ENCODE measurements at places on chromosomes 12 and 14.

DNA sequence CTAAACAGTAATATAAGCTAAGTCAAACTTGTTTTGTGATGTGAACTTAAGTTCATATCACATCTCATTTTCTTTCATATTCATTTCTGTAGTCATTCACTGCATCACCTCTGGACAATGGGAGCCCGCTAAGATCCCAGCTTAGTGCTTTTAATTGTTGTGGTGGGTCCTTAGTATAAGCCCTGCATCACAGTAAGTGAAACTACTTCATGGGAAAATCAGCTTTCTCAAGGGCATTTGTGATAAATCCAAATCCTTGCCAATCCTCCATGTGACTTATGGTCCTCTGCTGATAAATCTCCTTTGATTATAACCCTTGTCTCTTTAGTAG, 98.3 kb downstream of the PLEKHA5 start:
- no peak for DNase-seq

- DNase-seq = no peak
These were observed 40.6 kb upstream of the RBM19 start for GRCh38 chr12:114006482-114007425.

- DNase-seq = peak; percentile 72
These were observed 24.1 kb downstream of the CKAP4 start for GRCh38 chr12:106223485-106224354.

GRCh38 chr14:22932146-22932545, 3.0 kb upstream of the PRMT5 start:
- no peak for DNase-seq

DNA sequence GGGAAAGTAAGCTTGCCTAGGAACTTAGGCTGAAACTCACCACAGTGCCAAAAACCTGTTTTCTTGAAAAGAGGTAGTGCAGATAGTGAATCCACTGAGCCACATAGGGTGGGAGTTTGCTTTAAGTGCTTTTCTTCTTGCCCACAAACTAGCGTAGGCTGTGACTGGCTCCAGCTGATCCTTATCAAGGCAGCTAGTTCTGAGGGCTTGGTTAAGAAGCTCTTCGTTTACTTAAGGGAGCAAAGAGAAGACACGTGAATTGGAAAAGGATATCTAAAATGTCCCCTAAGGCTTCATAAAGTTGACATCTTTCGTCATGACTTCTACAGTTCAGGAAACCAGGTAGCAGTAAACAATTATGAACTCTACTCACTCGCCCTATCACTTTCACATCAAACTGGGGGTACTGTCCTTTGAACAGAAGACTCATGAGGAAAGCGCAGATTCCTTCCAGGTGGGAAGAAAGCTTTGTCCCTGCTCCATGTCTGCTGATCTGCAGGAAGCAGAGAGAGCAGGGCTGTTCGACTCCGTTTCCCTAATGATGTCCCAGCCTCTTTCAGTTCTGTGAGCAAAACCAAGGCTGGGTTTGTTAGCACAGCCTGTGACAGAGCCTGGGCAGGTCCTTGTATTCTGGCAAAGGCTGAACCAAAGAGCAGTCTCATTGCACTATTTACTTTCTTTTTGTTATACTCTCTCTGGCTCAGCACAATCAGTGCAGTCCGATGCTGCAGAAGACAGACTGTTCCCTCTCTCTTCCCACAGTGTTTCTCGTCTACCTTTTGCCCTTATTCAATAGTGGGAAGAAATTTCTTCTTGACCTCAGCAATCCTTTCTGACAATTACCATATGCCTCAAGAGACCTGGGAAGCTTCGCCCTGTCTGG, 93.5 kb upstream of the ETV6 start:
- DNase-seq = no peak

Measured in activated CD4-positive, alpha-beta T cell treated with anti-CD3 and anti-CD28 coated beads, Interleukin-2, amount 50 U/mL, for 1 hour (primary cell).